ENCODE measurements at places on chromosomes 5 and 9.

- DNase-seq: no peak
Observed at GRCh38 chr5:2697446-2698200, 53.9 kb downstream of the IRX2 start.

DNA sequence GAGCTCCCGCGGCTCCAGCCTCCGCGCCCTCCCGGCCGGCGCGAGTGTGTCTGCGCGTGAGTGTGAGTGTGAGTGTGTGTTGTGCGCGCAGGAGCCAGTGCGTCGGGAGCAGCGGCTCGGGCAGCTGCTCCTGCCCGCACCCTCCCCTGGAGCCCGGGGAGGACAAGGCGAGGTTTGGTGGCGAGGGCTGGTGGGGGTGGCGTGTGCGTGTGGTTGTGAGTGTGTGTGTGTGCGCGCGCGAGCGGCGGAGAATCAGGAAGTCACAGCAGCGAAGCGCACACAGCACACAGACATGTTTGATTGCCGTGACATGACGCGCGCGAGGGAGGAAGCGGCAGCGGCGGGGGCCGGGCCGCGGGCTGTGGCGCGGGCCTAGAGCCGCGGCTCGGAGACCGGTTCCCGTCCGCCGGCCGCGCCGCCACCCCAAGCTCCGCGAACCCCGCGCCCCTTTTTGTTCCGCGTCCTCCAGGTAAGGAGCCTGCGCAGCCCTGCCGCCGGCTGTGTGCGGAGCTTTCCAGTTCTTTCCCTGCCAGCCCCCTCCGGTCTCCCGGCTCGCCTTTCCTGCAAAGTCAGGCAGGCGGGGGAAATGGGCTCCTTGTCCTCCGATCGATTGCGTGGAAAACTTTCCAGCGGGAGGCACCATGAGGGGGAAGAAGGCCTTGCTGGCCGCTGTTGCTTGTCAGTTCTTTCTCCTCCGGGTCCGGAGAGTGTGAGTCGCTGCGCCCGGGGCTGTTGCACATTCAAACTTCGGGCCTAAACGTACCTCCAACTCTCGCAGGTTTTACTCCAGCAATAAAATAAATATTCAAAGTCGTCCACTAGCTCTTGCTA, 2.4 kb downstream of the SMARCA2 start:
- DNase-seq: peak; percentile 47

GRCh38 chr5:103374473-103374963, 116.0 kb downstream of the MACIR start:
- DNase-seq: no peak

- DNase-seq: no peak
Observed at GRCh38 chr5:72647806-72648205, 140.6 kb upstream of the ZNF366 start.

GRCh38 chr5:67455970-67456369, 259.4 kb upstream of the CD180 start:
- DNase-seq: no peak

GRCh38 chr5:130845049-130845765, 319.8 kb downstream of the HINT1 start:
- DNase-seq: no peak

- DNase-seq: no peak
Observed at GRCh38 chr9:354453-354852, 139.8 kb downstream of the DOCK8 start.

DNA sequence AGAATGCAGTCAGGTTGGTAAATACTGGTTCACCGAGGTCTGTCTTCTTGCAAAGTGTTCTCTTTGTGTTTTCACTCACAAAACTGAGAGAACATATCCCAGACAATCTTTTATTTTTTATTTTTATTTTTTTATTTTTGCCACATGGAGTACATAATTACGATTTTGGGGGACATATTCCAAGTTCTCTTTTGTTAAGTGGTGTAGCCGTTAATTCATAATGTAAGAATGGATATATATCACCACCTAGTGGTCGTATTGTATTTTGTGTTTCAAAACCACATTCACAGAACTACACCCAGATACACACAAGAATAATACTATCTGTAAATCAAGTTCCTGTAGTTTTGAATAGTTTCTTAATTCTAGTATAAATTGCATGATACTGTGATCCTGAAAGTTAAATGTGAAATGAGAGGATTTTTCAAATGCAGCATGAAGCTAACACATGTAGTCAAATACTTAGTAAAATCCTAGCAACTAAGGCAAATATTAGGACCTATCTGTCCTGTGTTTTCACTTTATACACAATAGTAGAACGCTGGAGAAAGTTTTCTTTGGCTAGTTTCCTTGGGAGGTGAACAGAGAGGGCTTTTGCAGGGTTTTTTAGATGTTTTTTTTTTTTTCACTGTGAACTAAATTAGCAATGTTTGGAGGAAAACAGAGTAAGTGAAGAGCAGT, 92.7 kb downstream of the VCAN start:
- no peak for DNase-seq

GRCh38 chr5:177087398-177088005, 787 bp downstream of the FGFR4 start:
- DNase-seq: no peak

Data from NK-92 treated with Interleukin-12 subunit alpha and Interleukin-12 subunit beta, amount 100 ng/mL, for 24 hours (cell line).